ENCODE measurements at places on chromosomes 5 and 9. TPM values are rescaled to one million over a fixed set of nuclear protein-coding genes. Genes with fewer than 3 reads are reported as not detected.

DNA sequence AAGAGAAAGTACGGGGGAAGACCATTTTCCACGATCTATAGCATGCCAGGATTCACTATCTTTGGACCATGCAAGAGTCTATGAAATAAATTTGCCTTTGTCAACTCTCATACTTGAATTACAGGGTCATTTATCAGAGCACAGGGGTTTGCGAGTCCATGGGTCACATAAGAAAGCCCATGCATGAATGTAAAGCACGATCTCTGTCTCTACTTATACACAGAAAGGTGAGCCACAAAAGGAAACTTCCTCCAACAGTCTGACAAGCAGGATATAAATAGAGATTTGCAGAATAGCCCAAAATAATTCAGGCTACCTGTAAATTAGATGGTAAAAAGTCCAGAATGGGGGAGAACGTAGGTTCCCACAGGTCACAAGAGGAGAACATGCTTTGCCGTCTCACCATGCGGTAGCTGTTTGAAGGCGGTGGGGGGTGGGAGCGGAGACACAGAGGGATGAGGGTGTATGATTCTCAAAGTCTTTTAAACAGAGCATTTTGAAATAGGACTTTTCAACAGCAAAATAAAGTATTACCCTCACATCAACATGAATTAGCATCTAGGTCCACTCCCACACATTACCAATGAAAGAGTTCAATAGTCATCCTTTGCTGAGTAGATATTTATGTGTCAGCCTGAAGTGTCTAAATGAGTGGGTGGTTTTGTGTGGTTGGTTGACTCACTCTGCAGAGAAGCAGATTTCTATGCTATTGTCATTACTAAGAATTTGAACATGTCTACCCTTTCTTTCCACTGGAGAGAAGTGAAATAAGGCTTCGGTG lies 279.7 kb downstream of the EBF1 start:
- peak; percentile 64 for DNase-seq

GRCh38 chr5:84805473-84805872 lies 420.8 kb upstream of the EDIL3 start:
- DNase-seq: no peak

- DNase-seq: peak; percentile 85
Observed at GRCh38 chr9:132074736-132075135, 4.9 kb downstream of the MED27 start.

GRCh38 chr9:136104488-136104800 lies 9.4 kb upstream of the NACC2 start:
- no peak for DNase-seq

DNA sequence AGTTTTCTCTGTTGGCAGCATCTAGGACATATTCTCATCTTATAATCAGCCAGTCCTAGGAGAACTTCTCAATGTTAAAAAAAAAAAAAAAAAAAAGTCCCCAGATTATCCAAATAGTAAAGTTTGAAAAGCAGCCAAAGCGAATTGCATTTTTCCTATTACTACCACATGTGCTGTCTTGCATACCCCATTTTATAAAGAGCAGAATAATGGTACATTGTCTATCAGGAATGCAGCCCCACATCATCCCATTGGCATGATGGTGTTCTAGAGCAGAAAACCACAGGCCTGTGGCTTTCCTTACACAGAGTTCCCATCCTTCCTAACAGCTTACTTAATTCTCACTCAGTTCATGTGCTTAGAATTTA lies 381.6 kb downstream of the TMEM38B start:
- no peak for DNase-seq

- peak; percentile 49 for DNase-seq
Observed at GRCh38 chr5:142587354-142587965, 98.4 kb downstream of the FGF1 start.

- DNase-seq: no peak
Observed at GRCh38 chr5:78747055-78747454, 98.5 kb upstream of the LHFPL2 start.

FCN1 gene
- not detected for total RNA-seq

STPG3 gene
- not detected for total RNA-seq

DAPK1 gene
- total RNA-seq: 30.9 TPM

CKMT2 gene
- total RNA-seq: not detected
